ENCODE measurements at places on chromosomes 11 and 22. TPM values are rescaled to one million over a fixed set of nuclear protein-coding genes. Genes with fewer than 3 reads are reported as not detected.

GRCh38 chr22:35601743-35602615 is 15.2 kb downstream of the MB start:
- H3K36me3 ChIP-seq, result no peaks in the 10 kb centered on the region
- H3K27me3 ChIP-seq, result no peaks in the 10 kb centered on the region
- no peak for DNase-seq

The PRCP gene
- total RNA-seq, result 55.9 TPM

- no peaks in the 10 kb centered on the region for H3K4me1 ChIP-seq
- no peaks in the 10 kb centered on the region for H3K36me3 ChIP-seq
- H3K27ac ChIP-seq, result no peak overlapping the region
- H3K27me3 ChIP-seq, result no peaks in the 10 kb centered on the region
Observed at GRCh38 chr11:125514336-125515101, 18.5 kb upstream of the FEZ1 start.

The CDC42BPG gene
- total RNA-seq, result 1.2 TPM

DNA sequence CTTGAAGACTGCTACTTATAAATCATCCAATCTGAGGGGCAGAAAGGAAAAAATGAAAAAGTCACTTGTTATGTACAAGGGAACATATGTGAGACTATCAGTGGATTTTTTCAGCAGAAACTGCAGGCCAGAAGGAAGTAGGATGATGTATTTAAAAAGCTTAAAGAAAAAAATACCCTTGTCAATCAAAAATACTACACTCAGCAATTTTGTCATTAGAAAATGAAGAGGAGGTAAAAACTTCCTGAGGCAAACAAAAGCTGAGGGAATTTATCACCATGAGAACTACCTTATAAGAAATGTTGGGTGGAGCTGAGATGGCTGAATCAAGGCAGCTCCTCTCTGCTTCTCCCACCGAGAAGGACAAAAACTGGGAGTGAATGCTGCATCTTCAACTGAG is 21.1 kb downstream of the MRGPRX2 start:
- H3K4me1 ChIP-seq, result no peaks in the 10 kb centered on the region
- H3K27ac ChIP-seq, result no peak overlapping the region
- H3K4me3 ChIP-seq, result no peak overlapping the region
- no peaks in the 10 kb centered on the region for H3K27me3 ChIP-seq
- DNase-seq, result no peak
- H3K36me3 ChIP-seq, result no peaks in the 10 kb centered on the region

DNA sequence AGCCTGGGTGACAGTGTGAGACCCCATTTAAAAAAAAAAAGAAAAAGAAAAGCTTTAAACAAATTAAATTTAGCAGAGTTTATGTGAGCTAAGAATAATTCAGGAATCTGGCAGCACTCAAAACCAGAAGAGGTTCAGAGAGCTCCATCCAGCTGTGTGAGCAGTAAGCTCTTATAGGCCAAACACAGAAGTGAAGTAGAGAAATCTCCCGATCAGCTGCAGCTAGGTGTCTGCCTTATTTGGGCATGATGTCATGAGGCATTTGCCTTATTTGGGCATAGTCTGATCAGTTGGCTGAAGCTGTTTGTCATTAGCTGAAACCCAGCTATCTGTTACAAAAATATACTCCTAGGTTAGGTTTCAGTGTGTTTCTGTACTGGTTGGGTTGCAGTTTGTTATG is 8.2 kb downstream of the MS4A15 start:
- H3K4me3 ChIP-seq, result no peak overlapping the region
- no peaks in the 10 kb centered on the region for H3K4me1 ChIP-seq
- DNase-seq, result no peak

The GAS2 gene
- total RNA-seq, result not detected

The FXYD2 gene
- not detected for total RNA-seq

The C11orf52 gene
- 4.7 TPM for total RNA-seq

DNA sequence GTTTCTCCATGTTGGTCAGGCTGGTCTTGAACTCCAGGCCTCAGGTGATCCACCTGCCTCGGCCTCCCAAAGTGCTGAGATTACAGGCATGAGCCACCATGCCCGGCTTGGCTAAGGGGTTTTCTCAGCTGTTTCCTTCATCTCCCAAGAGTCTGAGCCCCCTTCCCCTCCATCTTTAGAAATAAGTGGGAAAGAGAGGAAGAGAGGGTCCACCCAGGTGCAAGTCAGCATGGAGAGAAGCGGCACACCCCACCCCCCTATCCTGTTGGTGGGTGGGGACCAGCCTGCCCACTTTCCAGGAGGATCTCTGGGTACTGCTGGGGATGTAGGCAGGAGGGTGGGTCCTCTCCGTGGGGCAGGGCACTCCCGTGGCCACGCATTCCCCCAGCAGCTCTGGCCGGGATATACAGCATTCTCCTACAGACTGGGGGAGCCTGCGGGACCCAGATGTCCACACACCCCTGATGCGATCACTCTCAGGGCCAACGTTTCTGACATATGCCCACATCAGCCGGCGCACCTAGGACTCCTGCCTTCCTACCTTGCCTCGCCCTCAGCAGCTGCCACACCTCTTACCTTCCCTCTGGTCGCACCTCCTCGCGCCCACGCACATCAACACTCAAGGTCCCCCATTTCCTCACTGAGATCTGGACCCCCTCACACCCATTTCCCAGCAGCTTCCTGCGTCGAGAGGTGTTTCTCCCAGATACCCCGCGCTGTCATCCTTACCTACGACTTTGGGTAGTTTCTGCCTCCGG is 8.9 kb downstream of the SCARF2 start:
- no peak for DNase-seq
- H3K4me1 ChIP-seq, result peaks cover 30% of the 10 kb centered on the region
- peaks cover 36% of the 10 kb centered on the region for H3K36me3 ChIP-seq
- peak overlapping the region; percentile 55 for H3K4me3 ChIP-seq
- no peaks in the 10 kb centered on the region for H3K27me3 ChIP-seq

GRCh38 chr22:42725606-42726355 is 5.1 kb upstream of the A4GALT start:
- no peaks in the 10 kb centered on the region for H3K27me3 ChIP-seq
- H3K27ac ChIP-seq, result no peak overlapping the region
- no peak for DNase-seq

DNA sequence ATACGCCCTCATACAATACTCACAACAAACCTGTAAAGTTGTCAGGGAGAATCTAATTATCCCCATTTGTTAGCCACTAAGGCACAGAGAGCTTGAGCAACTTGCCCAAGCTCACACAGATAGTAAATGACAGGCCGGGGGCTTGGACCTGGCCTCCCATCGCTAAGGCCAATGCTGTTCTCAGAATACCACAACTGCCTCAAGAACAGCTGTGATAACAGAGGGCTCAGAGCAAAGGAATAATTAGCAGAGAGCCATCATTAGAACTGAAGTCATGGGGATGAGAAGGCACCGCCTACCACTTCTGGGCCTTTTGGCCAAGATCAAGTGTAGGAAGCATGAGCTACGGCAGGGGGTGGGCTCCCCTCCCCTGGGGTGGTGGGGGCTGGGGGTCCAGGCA is 98.6 kb downstream of the FEZ1 start:
- no peak overlapping the region for H3K27ac ChIP-seq
- no peaks in the 10 kb centered on the region for H3K36me3 ChIP-seq

The TESMIN gene
- 2.8 TPM for total RNA-seq

The APIP gene
- total RNA-seq, result 16.9 TPM

- H3K4me1 ChIP-seq, result no peaks in the 10 kb centered on the region
- no peaks in the 10 kb centered on the region for H3K36me3 ChIP-seq
- H3K27ac ChIP-seq, result no peak overlapping the region
- H3K27me3 ChIP-seq, result no peaks in the 10 kb centered on the region
- H3K4me3 ChIP-seq, result no peak overlapping the region
- no peak for DNase-seq
Observed at GRCh38 chr11:10742460-10743208, 8.4 kb upstream of the CTR9 start.

DNA sequence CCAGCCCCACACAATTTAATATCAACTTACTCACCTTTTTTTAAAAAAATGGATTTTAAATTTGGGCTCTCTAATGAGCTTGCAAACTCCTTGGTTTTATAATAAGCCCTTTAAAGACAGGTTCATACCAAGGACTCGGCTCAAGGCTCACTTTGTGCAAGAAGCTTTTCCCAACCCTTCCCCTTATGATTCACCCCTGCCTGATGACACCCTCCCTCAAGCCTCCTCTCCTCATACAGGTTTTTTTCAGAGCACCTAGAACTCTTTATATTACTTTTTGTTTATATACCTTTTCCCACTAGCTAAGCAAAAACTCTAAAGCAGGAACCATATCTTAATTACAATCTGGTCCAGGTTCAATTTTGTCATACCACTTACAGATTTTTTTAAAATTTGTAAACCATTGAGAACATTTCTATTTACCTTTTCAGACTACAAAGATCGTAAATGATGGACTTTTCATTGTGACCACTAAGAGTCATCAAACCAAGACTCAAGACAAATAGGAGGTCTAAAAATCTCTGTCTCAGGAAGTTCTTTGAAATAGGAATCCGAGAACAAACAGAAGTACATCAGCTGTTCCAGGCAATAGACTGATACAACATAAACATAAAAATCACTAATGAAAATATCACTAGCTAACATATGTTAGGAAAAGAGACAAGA is 13.1 kb upstream of the EXPH5 start:
- no peak overlapping the region for H3K27ac ChIP-seq
- H3K4me1 ChIP-seq, result no peaks in the 10 kb centered on the region
- no peak for DNase-seq
- H3K27me3 ChIP-seq, result no peaks in the 10 kb centered on the region
- no peak overlapping the region for H3K4me3 ChIP-seq

- no peaks in the 10 kb centered on the region for H3K4me1 ChIP-seq
- no peak overlapping the region for H3K27ac ChIP-seq
- no peak for DNase-seq
- H3K36me3 ChIP-seq, result no peaks in the 10 kb centered on the region
- H3K4me3 ChIP-seq, result no peak overlapping the region
Observed at GRCh38 chr11:66904561-66904960, 47.7 kb downstream of the LRFN4 start.

The MMP27 gene
- total RNA-seq, result not detected

DNA sequence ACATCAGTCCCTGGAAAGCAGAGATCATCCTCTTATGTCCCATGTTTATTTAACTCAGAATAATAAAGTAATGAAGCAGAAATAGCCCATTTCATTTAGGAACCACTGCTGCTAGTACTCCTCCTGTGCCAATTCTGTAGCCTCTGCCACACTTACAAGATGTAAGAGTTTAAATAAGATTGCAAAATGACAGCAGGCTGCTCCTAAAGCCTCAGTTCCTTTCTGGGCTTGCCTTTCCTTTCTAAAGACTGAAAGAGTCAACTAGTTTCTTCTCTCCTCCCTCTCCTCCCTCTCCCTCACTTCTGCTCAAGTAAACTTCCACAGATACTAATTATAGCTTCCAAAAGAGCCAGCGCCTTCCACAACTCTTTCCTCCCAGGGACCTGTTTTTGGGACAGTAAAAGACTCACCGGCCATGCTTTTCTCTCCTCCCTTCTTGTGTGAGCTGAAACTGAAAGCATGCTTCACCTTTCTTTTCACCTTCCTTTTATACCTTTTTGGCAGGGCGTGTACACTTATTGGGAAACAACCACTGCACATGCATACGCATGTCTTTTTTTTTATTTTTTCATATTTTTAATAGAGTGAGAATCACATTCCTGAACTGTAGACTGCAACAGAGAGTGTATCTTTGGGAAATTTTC is 26.1 kb upstream of the CARD16 start:
- no peak for DNase-seq
- H3K4me1 ChIP-seq, result no peaks in the 10 kb centered on the region
- H3K27me3 ChIP-seq, result no peaks in the 10 kb centered on the region
- no peak overlapping the region for H3K4me3 ChIP-seq
- no peak overlapping the region for H3K27ac ChIP-seq

- no peaks in the 10 kb centered on the region for H3K36me3 ChIP-seq
- no peak overlapping the region for H3K27ac ChIP-seq
- no peaks in the 10 kb centered on the region for H3K27me3 ChIP-seq
- peaks cover 3% of the 10 kb centered on the region for H3K4me1 ChIP-seq
Observed at GRCh38 chr22:46173152-46173551, 22.8 kb downstream of the PPARA start.

- peaks cover 27% of the 10 kb centered on the region for H3K36me3 ChIP-seq
- H3K27me3 ChIP-seq, result no peaks in the 10 kb centered on the region
- no peaks in the 10 kb centered on the region for H3K4me1 ChIP-seq
- DNase-seq, result no peak
- H3K27ac ChIP-seq, result no peak overlapping the region
Observed at GRCh38 chr11:18485913-18486528, 30.4 kb downstream of the LDHAL6A start.

The TMPRSS13 gene
- total RNA-seq, result 1.1 TPM

DNA sequence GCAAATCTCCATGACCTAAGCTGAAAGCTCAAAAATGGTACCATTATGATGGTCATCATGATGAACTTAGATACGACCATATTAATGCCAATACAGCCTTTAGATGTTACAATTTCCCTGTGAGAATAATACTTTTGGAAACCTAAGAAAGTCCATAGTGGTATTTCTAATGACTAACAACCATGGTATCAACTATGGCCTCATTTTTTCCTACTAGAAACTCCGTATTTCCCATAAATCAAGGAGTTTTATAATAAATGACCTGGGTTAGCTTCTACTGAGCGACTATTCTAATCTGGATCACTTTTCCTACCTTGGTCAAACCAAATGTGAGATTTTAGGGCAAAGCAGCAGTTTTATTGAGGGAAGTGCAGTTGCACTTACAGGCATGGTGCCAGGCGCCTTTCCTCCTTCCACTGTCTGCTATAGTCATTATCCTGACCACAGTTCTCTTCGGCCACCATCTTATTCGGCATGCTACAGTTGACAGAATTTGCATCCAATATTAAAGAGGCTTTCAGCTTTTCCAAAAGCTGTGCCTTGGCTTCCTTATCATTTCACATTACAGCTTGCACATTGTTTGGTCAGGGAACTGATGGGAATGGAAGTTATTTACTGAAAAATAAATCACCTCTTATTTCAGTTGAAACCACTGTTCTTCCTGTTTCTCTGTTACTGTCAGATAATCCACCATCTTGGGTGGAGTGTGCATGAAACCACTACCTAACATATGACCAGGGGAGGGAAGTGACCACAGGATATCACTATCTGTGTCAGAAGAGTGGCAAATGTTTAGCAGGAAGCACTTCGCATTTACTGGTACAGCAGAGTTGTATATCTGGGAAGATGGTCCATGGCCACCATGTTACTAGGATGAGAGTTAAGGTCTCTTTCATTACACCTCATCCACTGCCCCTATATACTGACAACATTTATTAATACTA is 74.5 kb upstream of the PICALM start:
- peaks cover 6% of the 10 kb centered on the region for H3K4me1 ChIP-seq
- H3K36me3 ChIP-seq, result no peaks in the 10 kb centered on the region
- H3K27ac ChIP-seq, result no peak overlapping the region
- no peaks in the 10 kb centered on the region for H3K27me3 ChIP-seq

The GGT5 gene
- total RNA-seq, result 175 TPM

The MFNG gene
- total RNA-seq, result 25.5 TPM

- no peak overlapping the region for H3K27ac ChIP-seq
- H3K27me3 ChIP-seq, result no peaks in the 10 kb centered on the region
- no peak for DNase-seq
- no peaks in the 10 kb centered on the region for H3K4me1 ChIP-seq
Observed at GRCh38 chr11:61082062-61082870, 20.0 kb upstream of the CD5 start.

The OR5B21 gene
- total RNA-seq, result not detected

The PHOX2A gene
- total RNA-seq, result not detected

The TBX1 gene
- total RNA-seq, result 2.7 TPM

Measured in thoracic aorta (tissue), 2 donors.